Left ventricle myocardium inferior (tissue), 1 donor: ENCODE measurements at places on chromosomes 2 and 18.

DNA sequence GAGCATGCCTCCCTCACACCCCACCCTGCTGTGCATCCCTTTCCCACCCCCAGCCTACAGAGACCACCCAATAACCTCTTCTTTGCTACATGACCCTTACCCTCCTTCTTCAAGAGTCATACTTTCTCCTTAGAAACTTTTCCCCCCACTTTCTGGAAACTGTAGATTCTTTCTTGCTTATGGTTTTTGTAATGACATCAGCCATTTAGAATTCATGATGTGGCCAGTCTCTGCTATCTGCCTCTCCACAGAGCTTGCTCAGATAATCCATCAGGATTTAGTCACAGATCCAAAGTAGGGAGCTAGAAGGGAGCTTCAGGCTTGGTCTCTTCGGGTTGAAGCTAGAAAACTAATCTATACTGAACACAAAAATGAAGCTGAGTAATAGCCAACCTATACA is 36.5 kb downstream of the GALM start:
- DNase-seq: no peak

GRCh38 chr18:58674863-58675472 is 3.7 kb downstream of the MALT1 start:
- no peak for DNase-seq

GRCh38 chr2:232141591-232141990 is 180.1 kb downstream of the DIS3L2 start:
- DNase-seq: no peak

DNA sequence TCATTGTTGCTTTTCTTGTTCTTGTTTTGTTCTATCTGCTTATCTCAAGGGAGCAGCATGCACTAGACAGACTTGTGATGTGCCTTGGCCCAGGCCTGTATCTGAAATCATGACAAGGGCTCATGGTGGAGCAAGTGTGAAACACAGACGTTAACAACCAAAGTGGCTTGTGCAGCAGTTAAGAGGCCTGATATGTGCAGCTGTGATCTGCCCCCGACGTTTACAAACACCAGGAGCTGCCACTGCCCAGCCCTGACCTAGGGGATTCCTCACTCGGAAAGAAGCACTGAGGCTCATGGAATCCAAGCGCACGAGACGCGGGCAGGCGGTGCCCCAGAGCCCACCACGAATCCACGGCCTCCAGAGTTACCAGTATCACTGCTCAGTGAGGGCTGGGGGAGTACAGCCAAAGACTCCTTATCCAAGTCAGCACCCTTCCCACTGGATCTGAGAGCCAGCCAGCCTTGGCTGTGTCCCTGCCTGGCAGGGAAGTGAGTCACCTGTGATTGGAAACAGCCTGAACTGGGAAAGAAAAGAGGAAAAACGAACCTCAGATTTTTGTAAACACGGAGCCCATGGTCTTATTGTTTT is 62.3 kb upstream of the SNTG2 start:
- DNase-seq: no peak

DNA sequence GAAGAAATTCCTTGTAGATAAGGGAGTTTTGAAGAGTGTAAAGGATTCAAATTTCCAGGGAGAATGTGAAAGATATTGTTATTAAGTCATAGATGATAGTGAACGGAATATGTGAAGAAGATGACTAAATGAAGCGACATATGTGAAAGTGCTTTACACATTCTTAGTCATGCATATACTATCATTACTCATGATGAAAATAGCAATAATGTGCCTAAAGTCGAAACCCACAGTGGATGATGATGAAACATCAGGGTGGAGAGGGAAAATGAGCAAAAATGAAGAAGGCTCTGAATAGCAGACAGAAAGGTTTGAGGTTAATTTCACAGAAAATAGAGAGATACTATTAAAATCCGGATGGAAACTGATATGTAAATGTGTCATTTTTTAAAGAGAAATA is 1237.1 kb downstream of the LRP1B start:
- DNase-seq: no peak

DNA sequence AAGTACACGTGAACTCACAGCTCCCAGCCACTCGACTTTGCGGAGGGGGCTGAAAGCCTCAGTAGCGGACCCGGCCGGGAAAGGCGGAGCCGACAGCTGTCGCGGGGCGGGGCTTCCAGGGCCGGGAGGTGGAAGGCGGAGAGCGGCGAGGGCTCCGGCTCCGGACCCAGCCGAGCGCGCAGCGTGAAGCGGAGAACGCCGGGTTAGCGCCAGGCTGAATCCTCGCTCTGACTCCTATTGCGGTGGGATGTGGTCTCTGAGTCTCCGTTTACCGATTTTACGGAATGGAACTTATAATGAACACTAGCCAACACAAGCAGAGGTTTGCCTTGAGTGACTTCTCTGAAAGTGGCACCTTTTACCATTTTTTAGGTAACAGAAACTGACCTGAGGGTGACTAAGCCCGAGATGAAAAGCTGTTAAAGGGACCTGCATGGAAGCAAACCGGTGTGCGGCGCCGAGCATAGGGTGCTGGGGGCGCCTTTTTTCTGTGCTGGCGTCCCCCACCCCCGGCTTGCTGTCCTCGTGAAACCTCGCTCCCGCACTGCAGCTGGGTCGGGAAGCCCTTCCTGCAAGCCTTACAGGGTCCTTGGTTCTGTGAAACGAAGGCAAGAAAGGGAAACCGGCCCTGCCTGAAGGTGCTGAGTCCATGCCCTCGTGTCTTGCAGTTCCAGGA is 72.9 kb downstream of the EN1 start:
- DNase-seq: peak; percentile 40
